HepG2 (cell line): ENCODE measurements at places on chromosomes 7 and 10. TPM values are rescaled to one million over a fixed set of nuclear protein-coding genes. Genes with fewer than 3 reads are reported as not detected.
A peak's percentile ranks its signal among the peaks of the same experiment; 100 is the strongest.

The ASZ1 gene
- total RNA-seq = not detected in 2 replicates

The TBX20 gene
- total RNA-seq = not detected in 2 replicates

The CPN1 gene
- total RNA-seq = 8.1 and 17.3 TPM in 2 replicates

The LLCFC1 gene
- not detected in 2 replicates for total RNA-seq

The HOXA9 gene
- total RNA-seq = not detected in 2 replicates

The AKR1C3 gene
- total RNA-seq = 368 and 551 TPM in 2 replicates

The STEAP1 gene
- total RNA-seq = 17.3 and 24.2 TPM in 2 replicates

DNA sequence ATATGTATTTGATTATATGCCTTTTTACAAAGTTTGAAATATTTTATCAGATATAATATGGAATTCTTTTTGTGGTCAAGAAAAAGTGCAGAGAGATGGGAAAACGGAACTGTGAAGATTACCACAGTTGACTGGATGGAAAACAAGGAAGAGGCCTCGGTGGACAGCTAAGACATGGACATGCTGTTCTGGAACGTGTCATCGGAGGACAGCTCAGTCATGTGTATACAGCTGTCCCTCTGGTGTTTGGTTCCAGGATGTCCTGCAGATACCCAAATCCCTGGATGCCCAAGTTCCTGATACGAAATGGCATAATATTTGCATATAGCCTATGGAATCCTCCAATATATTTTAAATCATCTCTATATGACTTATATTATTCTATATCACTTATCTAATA is 49.4 kb downstream of the TRIL start:
- no peak for DNase-seq

DNA sequence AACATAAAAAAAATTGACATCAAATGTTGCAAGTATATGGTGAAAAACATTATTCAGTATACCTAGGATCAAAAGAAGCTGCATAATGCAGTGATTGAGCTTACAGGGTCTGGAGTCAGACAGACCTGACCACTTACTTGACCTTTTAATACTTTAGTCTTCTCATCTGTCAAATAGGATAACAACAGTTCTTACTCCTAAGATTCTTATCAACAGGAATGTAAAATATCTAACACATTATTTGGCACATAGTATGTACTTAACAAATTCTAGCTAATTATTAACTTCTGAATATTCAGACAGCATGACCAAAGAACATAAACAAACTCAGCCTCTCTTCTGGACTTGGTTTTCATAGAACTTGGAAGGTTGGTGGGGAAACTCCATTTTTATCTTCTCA is 45.6 kb upstream of the PIP4K2A start:
- peak; percentile 72 for DNase-seq

- no peak for DNase-seq
Measured at GRCh38 chr10:4643471-4643870, 182.5 kb upstream of the AKR1E2 start.

GRCh38 chr10:10816447-10816846 is 201.2 kb upstream of the CELF2 start:
- DNase-seq = no peak

- no peak for DNase-seq
Measured at GRCh38 chr10:48514916-48515315, 90.0 kb downstream of the ARHGAP22 start.

DNA sequence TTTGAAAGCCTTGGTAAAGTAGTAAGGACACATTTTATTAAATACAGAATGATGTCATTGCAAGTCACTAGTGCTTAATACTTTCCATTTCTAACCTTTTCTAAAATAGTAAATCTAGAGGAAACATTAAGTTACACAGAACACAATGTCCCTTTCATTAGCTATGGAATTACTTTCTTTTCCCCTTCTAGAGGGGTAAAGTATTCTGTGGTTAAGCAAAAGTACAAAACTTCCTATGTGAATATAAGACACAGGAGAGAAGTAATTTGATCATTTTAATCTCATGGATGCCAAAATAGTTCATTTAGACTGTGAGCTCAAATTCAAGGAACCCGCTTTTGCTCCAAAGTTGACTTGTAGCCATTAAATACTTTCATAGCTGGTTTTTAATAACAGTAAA is 49.8 kb downstream of the SEMA3E start:
- no peak for DNase-seq

DNA sequence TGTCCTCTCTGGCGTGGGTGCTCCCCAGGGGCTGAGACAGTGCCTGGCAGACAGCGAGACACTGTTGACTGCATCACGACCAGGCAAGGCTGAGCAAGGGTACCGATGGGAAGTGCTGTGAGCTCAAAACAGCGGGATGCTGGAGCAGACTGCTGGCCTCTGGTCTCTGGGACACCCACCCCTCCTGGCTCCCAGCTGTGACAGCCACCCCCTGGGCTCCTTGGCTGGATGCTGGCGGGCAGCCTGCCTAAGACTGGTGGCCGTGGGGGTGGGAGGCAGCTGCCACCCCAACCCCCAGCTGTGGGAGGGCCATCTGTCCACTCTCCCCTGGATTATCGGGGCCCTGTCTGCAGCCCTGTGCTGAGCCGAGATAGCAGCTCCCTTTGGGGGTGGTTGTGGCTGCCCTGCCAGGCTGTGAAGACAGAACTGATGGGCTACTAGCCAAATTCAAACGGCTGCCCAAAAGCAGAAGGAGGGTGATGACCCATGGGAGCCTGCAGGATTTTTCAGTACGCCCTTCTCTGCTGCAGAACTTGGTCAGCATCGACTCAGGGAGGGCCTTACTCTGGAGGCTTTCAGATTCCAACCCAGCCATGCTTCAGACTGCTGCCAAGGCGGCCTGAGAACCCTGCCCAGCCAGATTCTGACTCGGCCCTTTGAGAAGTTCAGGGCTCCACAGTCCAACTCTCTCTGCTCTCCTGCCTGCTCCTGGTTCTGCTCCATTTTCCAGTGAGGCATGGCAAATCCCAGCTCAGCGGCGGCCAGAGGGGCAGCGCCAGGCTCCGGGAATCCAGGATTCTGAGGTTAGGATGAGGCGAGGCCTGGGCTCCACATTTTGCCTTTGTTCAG is 125.3 kb downstream of the NEURL1 start:
- no peak for DNase-seq

DNA sequence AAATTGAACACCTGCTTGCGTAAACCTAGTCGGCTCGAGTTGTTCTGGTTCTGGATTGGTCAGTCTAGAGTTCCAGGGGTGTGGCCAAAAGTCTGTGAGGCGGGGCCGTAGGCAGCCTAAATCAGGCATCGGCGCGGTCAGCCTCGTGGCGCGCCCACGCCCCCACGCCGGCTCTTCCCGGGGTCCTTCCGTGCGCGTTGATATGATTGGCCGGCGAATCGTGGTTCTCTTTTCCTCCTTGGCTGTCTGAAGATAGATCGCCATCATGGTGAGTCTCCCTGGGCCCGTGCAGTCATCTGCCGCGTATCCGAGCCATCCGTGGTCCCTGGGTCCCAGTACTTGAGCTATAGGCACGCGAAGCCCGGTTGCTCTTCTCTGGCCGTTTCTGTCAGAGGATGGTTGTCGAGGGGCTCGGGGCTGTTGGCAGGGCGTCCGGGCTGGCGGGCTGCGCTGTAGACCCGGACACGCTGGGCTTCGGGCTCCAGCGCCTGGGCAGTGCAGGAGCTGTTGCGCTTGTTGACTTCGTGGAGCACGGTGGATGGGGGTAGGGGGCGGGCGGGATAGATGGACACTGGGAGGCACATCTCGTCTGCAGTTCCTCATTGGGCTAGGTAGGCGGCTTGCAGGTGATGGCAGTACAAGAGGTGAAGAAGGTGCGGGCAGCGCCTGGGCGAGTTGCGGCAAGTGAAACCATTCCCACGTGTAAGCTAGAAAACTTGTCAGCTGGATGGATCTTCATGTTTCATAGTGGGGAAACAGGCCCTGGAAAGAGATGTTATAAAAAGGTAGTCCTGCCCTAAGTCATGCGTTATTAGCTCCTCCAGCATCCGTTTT is at the start of gene RPS24:
TSS of gene RPS24 (plus strand) at position 227 of the 834 bp plus-strand sequence. CDS start at position 266, 39 bp downstream.
- DNase-seq = peak; percentile 94

GRCh38 chr10:77051837-77052236 is 585.8 kb downstream of the KCNMA1 start:
- no peak for DNase-seq

DNA sequence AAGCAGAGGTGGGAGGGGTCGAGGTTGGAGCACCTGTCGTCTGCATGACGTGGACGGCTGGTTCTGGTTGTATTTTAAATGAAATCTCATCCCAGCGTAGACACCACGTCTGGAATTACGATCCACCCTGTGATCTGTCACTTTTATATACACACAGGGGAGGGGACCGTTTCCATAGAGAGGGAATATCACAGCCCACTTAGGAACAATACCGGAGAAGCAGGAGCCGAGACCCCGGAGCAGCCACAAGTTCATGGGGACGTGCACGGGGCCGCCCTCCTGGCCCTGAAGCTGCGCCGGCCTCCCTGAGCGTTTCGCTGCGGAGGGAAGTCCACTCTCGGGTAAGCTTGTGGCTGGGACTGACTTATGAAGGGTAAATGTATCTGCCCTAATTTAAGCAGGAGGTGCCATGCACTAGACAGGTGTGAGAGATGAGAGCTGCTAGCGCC is at the start of gene UCN3:
TSS of gene UCN3 (plus strand) at position 77 of the 449 bp plus-strand sequence. CDS start 8,755 bp downstream, outside the sequence.
- no peak for DNase-seq

- DNase-seq = no peak
Measured at GRCh38 chr10:10903620-10904019, 114.1 kb upstream of the CELF2 start.

DNA sequence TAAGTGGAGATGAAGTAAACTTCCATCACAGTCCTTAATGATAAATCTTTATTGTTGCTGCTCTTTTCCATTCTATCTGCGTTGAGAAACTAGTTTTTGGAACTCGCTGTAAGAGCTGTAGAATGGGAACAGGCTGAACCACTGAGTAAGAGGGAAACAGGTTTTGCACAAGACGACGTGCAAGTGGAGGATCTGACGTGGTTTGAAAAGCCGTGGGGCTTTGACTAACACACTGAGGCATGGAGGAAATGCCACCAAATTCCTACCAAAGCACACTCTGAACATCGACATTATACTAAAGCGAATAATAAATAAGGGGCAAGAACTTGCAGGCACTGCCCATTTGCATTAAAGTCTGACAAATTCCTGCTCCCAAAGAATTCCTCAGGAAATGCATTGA is 160.6 kb downstream of the KLF6 start:
- DNase-seq = no peak

GRCh38 chr7:105106473-105106872 is 92.5 kb downstream of the KMT2E start:
- DNase-seq = no peak

DNA sequence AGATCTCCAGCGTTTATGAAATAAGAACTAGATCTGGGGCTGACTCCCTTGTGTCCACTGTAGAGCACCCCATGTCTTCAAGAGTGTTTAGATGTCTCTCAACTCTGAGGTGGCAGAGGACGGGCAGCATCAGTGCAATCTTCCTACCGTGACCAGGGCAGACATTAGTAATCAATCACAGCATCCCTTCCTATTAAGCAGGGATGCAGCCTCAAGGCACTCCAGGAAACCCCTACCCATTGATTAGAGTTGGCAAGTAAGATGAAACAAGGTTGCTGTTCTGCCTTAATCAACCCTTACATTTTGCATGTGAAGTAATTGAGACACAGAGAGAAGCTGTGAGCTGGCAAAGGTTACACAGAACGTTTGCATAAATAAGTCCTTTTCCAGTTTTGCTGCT is 283.7 kb upstream of the ZMIZ1 start:
- DNase-seq = no peak

GRCh38 chr10:78035437-78035836 is 1.8 kb downstream of the RPS24 start:
- DNase-seq = no peak

DNA sequence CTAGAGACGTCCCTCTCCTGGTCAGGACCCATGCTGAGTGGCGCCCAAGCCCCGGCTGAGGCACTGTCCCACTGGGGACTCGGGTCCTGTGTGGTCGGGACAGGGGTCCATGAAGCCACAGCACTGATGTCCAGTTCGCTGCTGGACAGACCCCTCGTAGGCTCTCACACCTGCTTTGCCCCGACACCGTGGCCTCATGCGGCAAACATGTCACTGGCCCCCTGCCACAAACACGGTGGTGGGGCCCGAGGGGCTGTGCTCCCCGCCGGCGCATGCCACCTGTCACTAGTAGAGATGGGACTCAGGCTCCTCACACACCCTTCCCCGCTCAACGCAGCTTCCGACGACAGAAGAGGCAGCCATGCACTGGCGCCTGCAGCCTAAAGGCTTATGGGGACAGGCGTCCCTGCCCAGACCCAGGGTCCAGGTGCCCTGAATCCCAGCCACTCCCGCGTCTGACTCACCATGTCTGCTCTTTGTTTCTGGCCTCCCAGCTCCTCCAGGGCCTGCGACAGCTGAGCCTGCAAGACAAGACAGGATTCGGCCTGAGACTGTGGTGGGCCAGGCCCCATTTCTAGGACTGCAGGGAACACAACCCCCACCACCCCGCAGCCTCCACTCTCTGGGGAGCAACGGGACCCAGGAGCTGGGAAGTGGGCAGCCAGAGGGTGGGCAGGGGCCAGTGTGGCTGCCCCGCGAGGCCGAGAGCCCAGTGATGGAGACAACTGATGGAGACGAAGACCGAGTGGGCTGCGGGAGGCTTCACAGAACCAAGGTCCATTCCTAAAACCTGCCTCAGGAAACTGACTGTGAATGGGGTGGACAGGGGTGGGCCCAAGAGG is 230.9 kb downstream of the MAD1L1 start:
- DNase-seq = no peak

DNA sequence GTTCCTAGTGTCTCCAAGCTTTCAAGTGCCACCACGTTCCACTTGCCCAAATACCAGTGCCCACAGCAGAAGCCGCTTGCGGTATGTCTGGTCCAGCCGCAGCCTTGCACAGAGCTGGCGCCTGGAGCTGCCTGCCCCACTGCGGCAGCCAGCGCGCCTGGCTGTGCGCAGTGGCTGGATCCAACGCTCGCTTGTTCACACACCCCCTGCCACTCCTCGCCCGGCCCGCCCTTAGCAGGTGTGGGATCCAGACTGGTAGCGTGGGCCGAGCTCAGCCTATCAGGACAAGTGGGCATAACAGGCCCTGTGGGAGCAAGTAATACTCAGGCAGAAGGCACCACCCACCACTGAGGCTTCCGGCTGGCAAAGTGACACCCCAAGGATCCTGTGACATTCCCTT is 294.4 kb downstream of the GRM8 start:
- DNase-seq = no peak

- no peak for DNase-seq
Measured at GRCh38 chr10:6386346-6386745, 183.6 kb downstream of the PFKFB3 start.

DNA sequence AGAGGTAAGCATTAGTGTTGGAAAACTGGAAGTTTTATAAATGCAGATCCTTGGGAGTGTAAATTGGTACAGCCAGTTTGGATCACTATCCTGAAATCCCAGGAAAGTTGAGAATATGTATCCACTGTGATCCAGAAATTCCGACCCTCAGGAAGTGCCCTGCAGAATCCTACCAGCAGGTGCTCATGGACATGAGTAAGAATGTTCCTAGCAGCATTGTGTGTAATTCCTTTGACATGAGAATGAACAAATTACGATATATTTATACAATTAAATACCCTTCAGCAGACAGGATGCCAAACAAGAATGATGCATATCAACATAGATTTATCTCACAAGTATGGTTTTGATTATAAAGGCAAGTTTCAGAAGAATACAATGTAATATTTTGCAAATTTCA is 181.6 kb downstream of the XPNPEP1 start:
- DNase-seq = no peak
